ENCODE measurements at places on chromosomes 12 and 14.

DNA sequence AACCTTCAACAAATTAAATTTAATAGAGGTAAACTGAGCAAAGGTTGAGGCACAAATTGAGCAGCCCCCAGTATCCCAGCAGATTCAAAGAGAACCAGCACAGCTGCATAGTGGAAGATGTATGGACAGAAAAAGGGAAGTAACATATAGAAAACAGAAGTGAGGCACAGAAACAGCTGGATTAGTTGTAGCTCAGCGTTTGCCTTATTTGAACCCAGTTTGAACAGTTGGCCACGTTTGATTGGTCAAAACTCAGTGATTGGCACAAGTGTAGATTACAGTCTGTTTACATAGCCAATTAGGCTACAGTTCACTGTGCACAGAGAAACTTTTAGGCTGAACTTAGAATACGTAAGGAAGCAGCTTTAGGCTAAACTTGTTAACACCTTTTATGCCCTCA is 315.5 kb downstream of the RMST start:
- no peak for DNase-seq

DNA sequence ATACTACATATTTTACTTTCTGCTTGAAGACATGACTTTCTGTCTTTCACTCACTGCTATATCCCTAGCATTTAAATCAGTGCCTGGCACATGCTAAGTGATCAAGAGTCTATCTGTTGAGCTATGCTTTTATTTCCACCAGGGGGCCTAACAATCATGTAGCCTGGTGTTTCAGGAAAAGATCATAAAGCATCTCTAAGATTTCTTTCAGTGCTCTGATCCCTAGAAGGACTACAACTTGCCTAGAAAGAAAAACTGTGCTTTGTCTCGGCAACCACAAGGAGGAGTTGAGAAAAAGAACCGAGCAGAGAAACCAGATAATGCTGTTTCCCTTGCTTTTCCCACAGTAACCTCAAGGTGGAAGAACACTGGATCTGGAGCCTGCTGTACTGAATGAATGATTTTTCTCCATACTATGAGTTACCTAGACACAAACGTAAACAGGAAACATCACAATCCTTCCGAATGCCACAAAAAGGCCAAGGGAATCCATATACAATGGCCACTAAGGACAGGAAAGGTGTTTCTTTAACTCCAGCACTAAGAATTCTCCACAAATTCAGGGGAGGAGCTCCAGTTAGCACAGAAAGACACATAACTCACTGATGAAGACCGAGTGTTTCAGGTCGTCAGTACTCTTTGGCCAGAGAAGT is 1.2 kb downstream of the CRY1 start:
- DNase-seq, result peak; percentile 95

GRCh38 chr12:44582521-44582920 is 293.6 kb downstream of the NELL2 start:
- no peak for DNase-seq

- DNase-seq, result no peak
Observed at GRCh38 chr14:23358553-23359166, 6.0 kb upstream of the SLC22A17 start.

DNA sequence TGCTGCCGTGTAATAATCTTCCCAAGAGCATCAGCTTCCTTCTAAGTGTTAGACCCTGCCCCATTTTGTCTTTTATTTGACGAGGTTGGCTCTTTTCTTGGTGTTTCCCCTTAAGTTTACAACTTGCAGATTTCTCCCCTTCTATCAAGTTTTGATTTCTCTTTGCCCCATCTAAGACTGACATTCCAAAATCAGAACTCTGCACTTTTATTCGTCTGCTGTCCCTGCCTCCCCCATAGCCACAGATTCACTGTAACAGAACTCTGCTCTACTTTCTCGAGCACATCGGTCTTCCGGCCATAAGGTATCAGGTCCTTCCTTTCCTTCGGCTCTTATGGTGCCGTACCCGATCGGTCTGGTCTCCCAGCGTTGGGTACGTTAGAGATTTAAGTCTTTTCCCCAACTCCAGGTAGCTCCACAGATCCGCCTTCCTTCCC is 563 bp downstream of the DCP1B start:
- DNase-seq, result peak; percentile 52

DNA sequence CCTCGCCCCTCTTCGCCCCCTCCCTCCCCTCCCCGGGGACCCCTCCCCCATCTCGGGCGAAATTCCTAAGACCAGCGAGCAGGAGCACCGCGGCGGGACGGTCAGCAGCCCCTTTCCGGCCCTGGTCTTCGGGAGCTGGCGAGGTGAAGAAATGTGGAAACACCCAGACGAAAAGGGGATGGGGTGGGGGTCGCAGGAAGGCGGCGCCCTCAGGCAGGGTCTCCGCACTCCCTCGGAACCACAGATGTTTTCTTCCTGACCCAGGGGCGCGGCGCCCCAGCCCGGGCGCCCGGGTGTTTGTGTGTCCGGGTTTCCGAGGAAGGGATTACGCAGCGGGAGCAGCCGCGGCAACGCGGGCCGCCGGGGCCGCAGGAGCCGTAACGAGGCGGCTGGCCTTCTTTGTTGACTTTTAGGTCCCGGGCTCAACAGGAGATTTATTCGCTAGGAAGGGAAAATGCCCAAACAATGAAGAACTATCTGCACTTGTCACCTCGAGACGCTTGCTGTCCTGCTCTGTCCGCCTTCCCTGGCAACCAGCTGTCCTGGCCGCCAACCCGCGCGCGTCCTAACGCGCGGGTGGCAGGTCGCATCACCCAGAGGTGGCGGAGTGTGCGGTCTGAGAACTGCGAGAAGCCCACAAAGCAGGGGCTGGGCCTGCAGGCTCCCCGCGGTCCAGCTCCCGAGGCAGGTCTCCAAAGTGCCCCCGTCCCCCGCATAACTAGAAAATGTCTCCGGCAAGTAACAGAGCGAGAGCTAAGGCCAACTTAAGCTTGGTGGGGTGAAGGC is 7.0 kb downstream of the FOXA1 start:
- DNase-seq, result peak; percentile 61

- DNase-seq, result peak; percentile 61
Observed at GRCh38 chr12:56522411-56523193, 982 bp downstream of the RBMS2 start.

- DNase-seq, result no peak
Observed at GRCh38 chr14:92440345-92441003, 73.1 kb upstream of the RIN3 start.

DNA sequence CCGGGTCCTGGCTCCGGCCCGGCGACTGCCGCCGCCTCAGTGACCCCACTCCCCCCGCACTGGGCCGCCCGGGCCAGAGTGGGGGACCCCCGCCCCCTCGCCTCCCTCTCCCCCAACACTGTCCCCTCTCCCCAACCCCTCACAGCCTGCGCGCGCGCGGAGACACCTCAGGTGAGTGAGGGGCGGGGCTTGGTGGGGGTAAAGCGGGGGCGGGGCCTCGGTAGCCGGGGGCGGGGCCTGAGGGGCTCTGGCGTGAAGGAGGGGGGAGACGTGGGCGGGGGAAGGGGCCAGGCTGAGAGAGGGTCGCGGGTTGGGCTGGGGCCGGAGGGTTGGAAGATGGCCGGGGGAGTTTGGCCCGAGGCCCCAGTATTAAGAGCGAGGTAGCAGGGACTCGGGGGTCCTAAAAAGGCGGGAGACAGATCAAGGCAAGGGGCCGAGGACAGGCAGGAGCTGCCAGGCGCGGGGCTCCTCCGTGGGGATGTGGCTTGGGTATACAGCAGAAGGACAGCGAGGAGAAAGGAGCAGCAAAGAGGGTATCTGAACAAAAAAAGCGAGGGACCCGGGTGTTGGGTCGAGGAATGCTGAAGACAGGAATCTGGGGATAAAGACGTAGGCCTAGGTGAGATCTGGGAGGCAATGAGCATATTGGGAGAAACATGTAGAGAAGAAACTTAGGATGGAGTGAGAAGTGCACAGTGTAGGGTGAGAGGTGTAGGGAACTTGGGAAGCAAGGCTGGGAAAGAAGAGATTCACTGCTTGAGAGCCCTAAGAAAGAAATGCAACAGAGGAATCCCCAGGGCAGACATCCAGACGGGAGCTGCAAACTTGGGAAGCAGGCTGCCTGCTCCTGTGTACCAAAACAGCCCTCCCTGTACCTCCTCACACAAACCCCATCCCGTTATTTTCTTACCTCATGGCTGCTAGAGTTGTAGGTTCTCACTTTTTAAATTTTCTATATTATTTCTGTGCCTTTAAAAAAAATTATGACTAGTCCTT is 10.8 kb downstream of the SUOX start:
- DNase-seq, result peak; percentile 36

- no peak for DNase-seq
Observed at GRCh38 chr14:90603336-90603735, 206.5 kb downstream of the CALM1 start.

DNA sequence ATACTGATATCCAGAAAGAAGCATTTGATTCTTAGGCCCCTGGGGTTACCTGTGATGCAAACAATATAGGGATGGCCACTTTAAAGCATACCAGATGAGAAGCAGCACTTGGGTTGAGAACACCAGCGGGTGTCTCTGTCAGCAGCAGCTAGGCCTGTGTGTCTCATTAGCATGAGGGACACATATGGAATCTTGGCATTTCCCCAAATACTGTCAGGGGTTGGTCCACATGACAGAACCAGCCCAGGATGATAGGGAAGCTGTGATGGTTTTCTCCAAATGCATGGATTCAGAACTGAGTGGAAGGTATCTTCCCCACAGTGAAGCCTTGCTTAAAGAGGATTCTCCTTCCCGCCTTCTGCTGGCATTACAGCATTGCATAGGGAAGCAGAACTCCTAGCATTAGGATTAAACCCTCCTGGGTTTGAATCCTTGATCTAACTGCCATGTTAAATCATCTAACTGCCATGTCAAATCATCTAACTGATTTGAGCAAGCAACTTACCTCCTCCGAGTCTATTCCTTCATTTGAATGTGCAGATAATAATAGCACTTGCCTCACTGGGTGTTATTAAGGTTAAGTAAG is 111.5 kb upstream of the WSCD2 start:
- no peak for DNase-seq

DNA sequence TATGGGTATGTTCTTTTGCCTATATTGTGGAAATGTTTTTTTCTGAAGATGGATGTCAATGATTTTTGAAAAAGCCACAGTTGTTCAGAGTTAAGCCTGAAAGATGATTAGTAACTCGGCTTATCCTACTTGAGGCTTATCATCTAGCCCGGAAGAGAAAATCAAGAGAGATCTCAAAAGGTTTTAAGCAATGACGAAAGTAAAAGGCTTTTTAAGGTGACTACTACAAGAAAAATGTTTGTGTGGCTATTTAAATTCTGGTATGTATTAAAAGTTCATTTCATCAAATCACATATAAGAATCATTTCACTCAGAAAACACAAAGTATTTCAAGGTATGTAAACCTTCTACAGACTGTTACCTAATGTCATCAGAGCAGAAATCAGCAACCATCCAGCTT is 40.2 kb downstream of the HEATR5A start:
- DNase-seq, result no peak
